ENCODE measurements at places on chromosomes 3 and 15. TPM values are rescaled to one million over a fixed set of nuclear protein-coding genes. Genes with fewer than 3 reads are reported as not detected.

The TMEM115 gene
- total RNA-seq, result 25.2 TPM

The FANCD2OS gene
- total RNA-seq, result not detected

The TRAIP gene
- total RNA-seq, result 23.5 TPM

The FBXW12 gene
- not detected for total RNA-seq

The ECE2 gene
- total RNA-seq, result not detected

The ZSCAN2 gene
- total RNA-seq, result 13.1 TPM

The NIT2 gene
- 93.8 TPM for total RNA-seq

The GOLGA6L10 gene
- total RNA-seq, result 0.82 TPM

The DGKG gene
- total RNA-seq, result 0.42 TPM

The MAP6D1 gene
- total RNA-seq, result 4.0 TPM

The ERC2 gene
- not detected for total RNA-seq

The FMN1 gene
- 0.13 TPM for total RNA-seq

The GLCE gene
- total RNA-seq, result 6.1 TPM

The EIF4E3 gene
- 24.5 TPM for total RNA-seq

The IGF2BP2 gene
- total RNA-seq, result 0.65 TPM

The CD276 gene
- 3.1 TPM for total RNA-seq

The RGMA gene
- not detected for total RNA-seq

The LCTL gene
- total RNA-seq, result not detected

The MST1R gene
- total RNA-seq, result 0.99 TPM

The ZIC4 gene
- total RNA-seq, result not detected

The HYAL1 gene
- total RNA-seq, result 0.36 TPM

The SKOR1 gene
- 0.08 TPM for total RNA-seq

The CCDC54 gene
- total RNA-seq, result not detected

The EIF2A gene
- total RNA-seq, result 137 TPM

The TUSC7 gene
- not detected for total RNA-seq

The OR5H6 gene
- not detected for total RNA-seq

The SAMD7 gene
- total RNA-seq, result not detected

The UBA3 gene
- 82.1 TPM for total RNA-seq

The DCBLD2 gene
- 1.9 TPM for total RNA-seq

The MESP1 gene
- 7.3 TPM for total RNA-seq

The GP9 gene
- not detected for total RNA-seq

The RTP4 gene
- total RNA-seq, result 1.9 TPM

The CPLX3 gene
- total RNA-seq, result not detected

The C3orf18 gene
- 11.3 TPM for total RNA-seq

The HES1 gene
- total RNA-seq, result not detected

The NFKBIZ gene
- 34.0 TPM for total RNA-seq

The NR2E3 gene
- not detected for total RNA-seq

The MCTP2 gene
- 19.9 TPM for total RNA-seq

The ALDH1L1 gene
- not detected for total RNA-seq

The NPTN gene
- total RNA-seq, result 56.1 TPM

The IL16 gene
- 80.8 TPM for total RNA-seq

The KLF15 gene
- total RNA-seq, result 0.34 TPM

The AGBL1 gene
- total RNA-seq, result not detected

The STXBP5L gene
- not detected for total RNA-seq

The SUSD5 gene
- total RNA-seq, result not detected

The RSL24D1 gene
- 190 TPM for total RNA-seq

The SNTN gene
- total RNA-seq, result not detected

The LRRIQ4 gene
- total RNA-seq, result 0.17 TPM

All from activated CD8-positive, alpha-beta memory T cell treated with anti-CD3 and anti-CD28 coated beads for 36 hours (primary cell).